Amniotic stem cell (primary cell): ENCODE measurements at places on chromosomes 5 and 9.

DNA sequence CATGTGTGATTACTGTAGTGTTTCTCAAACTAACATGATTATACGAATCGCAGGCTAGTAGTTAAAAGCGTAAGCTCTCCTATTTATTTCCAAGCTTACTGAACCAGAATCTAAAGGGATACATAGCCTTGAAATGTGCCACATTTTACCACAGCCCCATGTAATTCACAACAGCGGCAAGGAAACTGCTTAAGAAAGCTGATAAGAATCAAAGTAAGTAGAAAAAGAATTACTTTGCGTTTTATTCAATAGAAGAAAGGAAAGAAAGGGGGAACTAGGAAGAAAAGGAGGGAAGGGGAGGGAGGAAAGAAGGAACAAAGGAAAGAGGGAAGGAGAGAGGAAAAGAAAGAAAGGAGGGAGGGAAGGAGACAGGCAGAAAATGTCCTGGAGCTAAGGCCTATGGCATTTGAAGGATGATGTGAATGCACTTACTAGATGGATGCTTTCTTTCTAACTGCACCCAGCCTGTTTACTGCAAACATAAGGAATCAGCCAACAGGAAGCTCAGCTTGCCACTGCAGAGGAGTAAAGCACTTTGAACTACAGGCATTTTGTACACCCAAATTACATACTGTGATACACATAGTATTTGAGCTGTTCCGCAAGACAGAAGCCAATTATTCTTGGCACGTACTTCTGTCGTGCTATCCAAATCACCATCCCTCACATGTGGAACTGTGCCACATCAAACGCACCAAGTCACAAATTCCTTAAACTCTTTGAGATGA lies 521.7 kb downstream of the RAB3C start:
- DNase-seq = no peak

DNA sequence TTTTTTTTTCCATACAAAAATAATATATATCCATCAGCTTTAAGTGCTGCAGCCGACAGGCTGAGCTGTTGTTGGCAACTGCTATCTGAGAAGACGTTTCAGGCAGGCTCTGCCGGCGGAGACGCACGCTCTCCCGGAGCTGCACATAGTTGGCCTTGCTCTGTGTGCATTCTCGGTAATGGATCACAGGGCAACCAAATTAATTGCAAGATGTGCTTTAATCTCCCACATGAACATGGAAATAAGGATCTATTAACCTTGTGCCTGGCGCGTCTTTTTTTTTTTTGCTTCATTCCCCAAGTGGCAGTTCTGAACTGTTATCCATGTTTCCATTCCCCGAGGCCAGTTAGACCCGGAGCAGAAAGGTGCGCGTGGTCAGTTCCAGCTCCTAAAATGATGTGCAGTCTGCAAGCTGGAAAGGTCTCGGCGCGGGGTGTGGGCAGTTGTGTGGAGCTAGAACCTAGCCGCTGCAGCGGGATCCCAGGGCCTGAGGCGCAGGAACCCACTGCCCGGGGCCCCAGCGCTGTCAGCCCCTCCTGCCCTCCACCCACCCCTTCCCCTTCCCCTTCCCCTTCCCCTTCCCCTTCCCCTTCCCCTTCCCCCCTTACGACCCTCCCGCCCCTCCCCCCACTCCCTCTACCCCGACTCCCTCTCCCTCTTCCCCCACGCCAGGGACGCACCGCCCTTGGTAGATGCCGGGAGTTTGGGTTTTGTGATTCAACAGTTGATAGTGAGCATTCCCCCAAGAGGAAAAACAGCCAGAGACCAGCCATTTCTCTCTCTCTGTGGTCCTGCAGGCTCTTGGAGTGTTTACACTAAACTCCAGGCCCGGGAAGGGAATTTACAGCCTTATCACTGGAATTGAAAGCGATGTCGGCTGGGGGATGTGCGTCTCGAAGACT lies 137.8 kb downstream of the CEP120 start:
- no peak for DNase-seq

- DNase-seq = no peak
Observed at GRCh38 chr9:118290116-118290515, 585.9 kb downstream of the TLR4 start.

GRCh38 chr9:130336885-130337284 lies 71.3 kb downstream of the HMCN2 start:
- DNase-seq = no peak

GRCh38 chr5:68533571-68534084 lies 318.1 kb downstream of the PIK3R1 start:
- DNase-seq = no peak

DNA sequence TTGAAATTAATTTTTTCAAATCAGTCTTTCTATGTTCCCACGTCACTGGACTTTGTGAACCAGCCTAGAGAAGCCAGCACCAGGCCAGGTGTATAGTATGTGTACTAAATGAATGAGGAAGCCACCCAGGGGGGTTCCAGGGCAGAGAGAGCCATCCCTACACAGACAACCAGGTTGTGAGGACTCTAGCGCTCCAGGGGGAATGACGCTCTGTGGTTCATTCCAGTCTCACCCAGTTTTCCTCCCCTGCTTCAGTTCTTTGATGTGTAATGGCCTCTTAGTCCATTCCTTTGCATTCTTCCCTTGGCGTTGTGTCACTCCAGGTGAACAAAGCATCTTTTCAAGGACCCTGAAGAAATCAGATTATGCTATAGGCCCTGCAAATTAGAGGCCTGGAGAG lies 330.6 kb downstream of the NSG2 start:
- DNase-seq = no peak

GRCh38 chr5:88743231-88743834 lies 139.7 kb downstream of the MEF2C start:
- no peak for DNase-seq

DNA sequence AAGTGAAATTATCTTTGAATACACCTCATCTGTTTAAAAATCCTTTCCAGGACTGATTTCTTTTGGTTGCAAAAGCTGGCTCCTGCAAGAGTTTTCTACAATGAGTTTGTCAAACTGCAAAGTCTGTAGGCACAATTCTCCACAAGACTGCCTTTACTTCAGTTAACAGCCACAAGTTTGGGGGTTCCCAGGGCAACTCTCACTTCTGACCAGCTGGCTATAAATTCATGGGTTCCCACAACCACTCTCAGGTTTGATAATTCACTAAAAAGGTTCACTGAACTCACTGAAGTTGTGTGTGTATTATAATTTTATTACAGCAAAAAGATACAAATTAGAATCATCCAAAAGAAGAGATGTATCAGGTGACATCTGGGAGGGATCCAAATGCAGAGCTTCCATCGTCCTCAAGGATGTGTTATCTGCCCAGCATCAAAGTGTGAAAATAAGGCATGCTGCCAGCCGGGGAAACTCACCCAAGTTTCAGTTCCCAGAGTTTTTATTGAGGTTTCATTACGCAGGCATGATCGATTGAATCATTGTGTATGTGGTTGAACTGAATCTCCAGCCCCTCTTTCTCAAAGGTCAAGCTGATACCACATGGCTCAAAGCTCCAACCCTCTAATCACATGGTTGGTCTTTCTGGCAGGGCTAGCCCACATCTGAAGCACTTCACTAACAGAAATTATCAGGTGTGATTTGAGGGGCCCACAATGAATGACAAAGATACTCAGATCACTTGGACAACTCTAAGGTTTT lies 19.0 kb upstream of the PSIP1 start:
- DNase-seq = no peak

- no peak for DNase-seq
Observed at GRCh38 chr9:15248081-15248480, 58.9 kb downstream of the TTC39B start.

GRCh38 chr9:136153381-136154065 lies 34.8 kb upstream of the TMEM250 start:
- DNase-seq = no peak

GRCh38 chr9:112621018-112621655 lies 96.8 kb downstream of the INIP start:
- no peak for DNase-seq

DNA sequence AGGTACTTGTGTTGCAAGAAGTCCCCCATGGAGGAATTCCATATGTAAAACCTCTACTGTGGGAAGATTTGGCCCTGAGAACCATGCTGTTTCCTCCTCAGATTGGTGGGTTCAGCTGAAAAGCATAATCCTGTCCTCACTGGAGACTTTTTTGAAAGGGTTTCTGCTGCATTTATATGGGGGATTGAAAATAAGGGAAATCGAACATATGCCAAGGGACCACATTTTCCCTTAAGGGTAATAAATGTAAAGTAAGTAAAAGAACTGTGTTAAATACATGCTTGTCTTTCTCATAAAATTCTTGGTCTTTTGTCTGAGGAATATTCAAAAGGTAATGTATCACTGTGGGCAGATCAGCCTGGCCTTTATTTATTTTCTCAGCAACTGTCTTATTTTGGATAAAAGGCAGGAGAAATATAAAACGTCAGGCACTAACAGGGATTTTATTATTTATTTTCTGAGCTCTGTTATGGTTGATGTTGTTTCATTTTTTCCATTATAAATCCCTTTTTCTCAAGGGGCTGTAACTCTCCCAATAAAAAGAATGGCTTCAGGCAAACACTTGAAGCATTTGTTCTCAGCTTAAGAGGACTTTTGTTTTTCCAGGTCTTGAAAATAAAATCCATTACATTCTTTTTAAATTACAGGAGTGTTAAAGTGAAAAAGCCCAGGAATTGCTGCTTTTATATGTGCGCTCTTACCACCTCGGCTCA lies 131.4 kb downstream of the FGF10 start:
- DNase-seq = no peak

GRCh38 chr9:124369231-124369797 lies 45.9 kb downstream of the PSMB7 start:
- DNase-seq = no peak

DNA sequence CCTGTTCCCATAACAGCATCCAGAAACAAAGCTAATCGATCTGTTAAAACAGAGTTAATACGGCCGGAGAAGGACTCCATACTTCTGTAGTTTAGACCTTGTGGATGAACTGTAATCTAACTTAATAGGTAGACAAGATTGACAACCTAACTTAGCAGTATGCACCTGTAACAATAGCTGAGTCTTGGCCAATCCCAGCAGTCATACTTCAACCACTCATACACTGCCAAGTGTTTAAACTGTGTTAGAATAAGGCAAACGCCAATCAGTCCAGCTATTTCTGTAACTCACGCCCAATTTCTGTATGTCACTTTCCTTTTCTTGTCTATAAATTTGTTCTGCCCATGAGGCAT lies 33.7 kb upstream of the MACIR start:
- no peak for DNase-seq

GRCh38 chr5:96978812-96979449 lies 43.1 kb downstream of the LNPEP start:
- no peak for DNase-seq

DNA sequence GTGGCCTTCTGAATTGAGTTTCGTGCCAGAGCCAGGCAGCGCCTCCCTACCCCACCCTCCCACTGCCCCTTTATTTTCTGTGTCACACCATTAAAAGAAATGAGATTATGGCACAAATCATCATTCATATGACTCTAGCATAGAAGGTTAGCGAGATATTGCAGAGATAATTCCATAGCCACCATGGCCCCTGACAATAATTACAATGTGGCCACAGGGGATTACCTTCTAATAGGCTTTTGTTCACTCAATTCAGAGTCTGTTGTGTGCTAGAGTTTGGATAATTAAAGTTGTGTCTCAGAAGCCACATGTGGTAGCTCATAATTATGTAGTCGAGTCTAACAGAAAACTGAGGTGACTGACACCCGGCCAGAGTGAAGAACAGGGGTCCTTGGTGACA lies 428.1 kb downstream of the ARHGEF28 start:
- DNase-seq = no peak

DNA sequence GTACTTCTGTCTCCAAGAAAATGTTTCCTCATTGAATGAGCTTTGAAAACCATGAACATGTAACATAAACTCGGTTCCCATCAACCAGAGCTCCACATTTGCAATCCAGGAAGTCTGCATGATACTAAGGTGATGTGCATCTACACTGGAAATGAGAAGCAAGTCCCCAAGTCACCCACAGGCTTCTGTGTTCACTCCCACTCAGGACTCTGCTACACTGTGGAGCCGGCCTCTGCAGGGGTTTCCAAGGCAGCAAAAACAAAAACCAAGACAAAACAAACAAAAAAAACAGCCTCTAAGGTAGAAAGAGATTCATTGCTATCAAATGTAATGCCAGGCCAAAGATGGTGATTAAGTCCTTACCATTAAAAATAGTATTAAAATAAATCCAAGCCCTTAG lies 593.7 kb downstream of the IRX1 start:
- no peak for DNase-seq
